ENCODE measurements at places on chromosomes 2 and 18.

DNA sequence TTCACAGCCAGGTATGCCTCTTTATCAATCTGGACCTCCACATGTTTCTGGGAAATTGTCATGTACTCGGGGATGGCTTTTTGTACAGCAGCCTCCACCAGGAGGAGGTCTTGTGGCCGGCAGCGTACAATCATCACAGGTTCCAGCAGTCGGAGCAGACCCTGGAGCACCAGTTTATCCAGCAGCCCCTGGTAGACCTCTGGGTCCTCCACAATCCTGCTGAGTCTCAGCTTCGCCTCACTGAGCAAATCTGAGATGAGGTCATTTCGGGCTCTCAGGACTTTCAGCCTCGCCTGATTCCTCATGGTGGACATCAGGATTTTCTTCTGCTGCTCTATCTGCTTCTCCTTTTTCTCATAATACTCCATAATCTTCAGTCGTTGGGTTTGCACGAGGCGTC is 32.8 kb downstream of the TMEM247 start:
- no peak for DNase-seq

DNA sequence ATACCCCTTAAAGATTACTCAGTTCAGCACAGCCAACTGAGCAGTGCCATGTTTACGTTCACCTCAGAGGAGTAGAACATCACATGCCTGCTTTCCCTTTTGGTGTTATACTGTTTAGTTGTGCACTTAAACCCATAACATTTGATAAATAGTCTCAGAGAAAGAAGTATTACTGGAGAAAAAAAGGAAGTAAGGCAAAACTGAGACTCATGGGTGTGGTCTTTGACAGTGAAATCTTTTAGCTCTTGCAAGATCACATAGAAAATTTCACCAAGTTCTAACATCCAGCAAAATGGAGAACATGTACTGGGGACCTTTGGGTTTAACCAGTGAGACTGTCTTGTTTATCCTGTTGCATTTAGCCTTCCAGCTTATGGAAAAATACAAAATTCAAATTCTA is 5.6 kb downstream of the TANK start:
- DNase-seq: peak; percentile 35

DNA sequence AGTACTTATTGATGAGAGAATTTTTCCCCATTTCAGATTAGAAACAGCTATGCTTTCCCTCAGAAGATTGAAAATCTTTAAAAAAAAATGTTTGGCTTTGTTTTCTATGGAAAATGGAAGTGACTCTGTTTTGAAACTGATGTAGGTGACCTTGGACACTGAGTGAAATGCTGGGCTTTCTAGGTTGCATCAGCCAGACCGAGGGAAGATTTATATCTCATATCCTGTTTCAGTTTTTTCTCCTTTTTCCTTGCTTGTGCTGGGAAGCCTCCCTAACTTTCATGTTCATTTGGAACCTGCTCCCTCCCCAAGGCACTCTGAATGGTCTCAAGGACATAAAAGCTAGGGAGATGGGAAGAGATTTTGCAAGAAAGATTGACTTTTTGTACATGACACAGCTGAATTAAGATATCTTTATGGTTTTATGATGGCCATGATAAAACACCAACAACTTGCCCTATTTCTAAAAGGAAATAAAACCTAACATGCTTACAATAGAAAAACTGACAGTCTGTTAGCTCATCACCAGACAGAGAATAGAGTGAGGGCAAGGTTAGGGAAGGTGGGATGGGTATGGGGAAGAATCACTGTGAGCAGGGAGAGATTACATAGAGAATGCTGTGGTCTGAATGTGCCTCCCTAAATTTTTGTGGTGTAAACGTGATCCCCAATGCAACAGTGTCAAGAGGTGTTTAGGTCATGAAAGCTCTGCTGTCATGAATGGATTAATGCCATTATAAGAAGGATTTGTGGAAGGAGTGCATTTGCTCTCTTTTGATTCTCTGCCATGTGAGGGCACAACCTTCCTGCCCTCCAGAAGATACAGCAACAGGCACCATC is 249.7 kb downstream of the TPGS2 start:
- no peak for DNase-seq

DNA sequence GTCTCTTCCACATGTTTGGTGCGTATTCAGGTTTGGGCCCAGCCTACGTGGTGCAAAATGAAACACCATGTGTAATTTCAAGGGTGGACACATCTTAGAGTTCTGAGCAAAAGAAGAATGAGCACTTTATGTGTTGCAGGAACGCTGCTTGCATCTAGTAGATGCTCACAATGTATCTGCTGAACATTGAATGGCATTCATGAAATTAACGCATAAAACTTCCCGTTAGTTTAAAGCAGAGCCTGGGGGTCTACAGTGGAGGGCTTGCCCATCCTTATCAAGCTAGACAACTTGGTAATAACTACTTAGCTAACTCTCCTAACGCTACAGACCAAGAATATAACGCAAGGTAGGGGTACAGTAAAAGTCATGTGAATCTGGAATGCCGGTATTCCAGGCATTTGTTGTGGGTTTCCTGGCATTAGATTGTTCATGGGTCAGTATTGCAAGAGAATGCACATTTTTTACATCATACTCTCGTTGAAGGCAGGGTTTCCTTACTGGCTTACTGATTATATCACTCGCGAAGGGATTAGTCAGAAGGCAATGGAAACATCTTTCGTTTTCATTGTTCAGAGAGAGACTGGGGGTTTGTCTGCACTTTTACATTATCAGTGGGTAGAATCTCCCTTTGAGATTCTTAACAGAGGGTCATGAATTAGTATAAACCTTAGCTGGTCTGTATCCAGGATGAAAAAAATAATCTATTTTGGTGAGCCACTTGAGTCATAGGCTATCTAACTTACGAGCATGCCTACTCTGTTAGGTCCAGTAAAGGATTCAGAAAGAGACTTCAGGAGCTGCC is 229.5 kb upstream of the EPAS1 start:
- no peak for DNase-seq

- DNase-seq: no peak
Measured at GRCh38 chr2:80610108-80610507, 305.6 kb upstream of the LRRTM1 start.

GRCh38 chr2:226155093-226155875 is 644.3 kb downstream of the IRS1 start:
- no peak for DNase-seq

- no peak for DNase-seq
Measured at GRCh38 chr2:179483131-179483530, 218.5 kb upstream of the SESTD1 start.

DNA sequence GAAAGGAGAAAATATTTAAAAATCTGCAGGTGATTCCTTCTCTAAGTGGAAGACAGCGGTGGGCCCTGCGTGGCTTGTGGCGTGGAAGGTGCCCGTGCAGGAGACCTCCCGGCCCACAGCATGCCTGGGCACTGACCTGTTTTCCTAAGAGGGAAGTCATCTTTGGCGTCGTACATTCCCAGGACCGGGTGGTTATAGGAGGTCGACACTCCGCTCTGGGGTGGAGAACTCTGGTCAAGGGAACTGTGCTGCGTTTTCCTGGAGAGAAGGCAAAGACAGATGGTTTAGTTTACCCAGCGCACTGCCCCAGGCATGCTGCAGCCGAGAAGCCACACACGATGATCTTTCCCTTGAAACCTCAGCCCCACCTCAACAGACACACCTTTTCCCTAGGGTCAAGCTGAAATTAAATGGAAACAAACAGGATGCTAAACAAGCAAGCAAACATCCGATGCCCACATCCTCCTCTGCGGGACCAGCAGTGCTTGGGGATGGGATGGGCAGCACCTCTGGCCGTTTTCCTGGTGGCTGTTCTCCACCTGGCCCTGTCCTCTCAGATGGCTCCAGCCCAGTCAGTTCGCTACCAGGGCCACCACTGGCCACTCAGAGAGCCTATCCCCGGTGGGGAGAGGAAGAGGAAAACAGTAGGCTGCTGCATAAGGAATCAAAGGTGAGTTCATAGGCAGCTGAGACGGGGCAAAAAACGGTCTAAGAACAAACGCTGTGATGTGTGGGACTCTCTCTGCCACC is 244.1 kb downstream of the HDAC4 start:
- DNase-seq: no peak

DNA sequence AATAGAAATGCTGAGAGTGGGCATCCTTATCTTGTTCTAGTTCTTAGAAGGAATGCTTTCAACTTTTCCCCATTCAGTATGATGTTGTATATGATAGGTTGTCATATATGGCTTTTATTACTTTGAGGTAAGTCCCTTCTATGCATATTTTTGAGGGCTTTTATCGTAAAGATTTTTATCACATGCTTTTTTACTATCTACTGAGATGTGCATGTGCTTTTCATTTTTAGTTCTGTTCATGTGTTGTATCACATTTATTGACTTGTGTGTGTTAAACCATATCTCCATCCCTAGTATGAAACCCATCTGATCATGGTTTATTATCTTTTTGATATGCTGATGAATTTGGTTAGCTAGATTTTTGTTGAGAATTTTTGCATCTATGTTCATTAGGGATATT is 1008.8 kb downstream of the CNTNAP5 start:
- no peak for DNase-seq

DNA sequence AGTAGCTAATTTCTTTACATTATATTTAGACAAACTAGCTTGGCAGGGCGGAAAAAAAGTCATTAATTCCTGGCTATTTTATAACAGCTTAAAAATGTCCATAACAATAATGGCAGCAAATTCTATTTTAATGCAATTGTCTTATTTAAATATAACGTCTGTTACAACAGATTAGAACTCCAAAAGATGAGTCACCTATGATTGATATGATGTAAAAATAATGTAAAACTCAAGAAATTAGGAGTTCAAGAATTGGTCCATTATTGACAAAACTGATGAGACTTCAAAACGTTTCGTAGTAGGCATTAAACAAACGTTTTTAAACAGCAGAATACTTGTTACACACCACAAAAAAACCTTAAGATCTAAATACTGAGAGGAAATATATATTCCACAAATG is 2.7 kb downstream of the XPO1 start:
- DNase-seq: no peak

DNA sequence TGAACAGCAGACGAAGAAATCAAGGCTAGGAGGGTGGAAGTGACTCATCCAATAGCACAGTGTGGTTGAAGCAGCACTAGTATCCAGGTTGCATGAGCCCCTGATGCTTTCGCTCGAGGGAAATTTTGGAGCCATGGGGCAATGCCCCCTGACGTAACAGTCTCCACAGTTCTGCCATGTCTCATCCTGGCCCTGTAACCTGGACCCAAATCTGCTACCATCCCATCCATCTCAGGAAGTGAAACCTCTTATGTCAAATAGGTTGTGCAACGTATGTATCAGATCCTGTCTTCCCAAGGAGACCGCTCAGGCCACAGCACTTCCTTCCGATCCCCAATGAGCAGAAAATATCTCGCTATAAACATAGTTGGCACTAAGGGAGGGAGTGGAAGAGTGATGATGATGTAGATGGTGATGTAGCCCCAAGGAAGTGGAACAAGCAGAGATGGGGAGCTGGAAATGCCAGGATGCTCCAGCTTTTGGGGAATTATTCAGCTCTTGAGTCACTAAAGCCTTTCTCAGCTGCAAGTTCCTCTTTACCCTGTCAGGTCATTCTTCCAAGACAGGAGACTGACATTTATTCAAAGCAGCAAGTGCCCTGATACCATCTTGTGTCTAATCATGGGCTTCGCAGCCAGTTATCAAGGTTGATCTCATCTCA is 3.0 kb upstream of the IL1B start:
- peak; percentile 67 for DNase-seq

GRCh38 chr2:70671092-70671675 is 96.8 kb downstream of the ADD2 start:
- DNase-seq: no peak

DNA sequence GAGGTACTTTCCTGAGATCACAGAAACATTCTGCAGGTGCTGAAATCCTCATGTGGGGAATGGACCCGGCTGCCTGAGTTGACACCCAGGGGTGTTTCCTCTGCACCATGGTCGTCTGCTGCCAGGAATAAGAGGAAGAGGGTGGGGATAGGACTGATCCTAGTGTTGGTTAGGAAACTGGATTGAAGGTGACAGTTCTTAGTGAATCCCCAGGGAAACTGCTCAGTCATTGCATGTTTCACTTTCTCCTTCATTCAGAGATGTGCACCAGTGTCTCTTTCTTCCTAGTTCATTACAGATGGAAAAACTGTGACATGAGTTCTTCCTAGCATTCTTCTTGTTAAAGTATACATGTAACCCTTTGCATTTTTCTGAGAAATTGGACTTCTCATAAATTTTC is 294.3 kb downstream of the PTGR3 start:
- no peak for DNase-seq

DNA sequence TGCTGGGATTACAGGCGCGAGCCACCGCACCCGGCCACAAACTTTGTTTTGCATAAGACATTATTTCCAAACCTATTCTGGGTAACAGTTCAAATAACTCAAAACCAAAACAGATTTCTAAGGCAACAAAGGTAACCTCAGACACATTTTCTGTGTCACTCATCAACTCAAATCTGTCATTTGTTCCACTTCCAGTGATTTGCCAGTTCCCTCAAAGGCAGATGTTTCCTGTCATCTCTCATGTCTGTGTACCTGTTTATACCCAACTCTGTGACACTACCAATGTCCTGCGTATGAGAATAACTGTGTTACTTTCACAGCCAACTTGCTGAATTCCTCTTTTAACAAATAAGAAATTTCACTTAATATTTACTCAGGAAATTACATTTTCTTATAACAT is 54.4 kb downstream of the SCN3A start:
- DNase-seq: no peak

- DNase-seq: no peak
Measured at GRCh38 chr2:126406267-126406666, 249.7 kb upstream of the GYPC start.

DNA sequence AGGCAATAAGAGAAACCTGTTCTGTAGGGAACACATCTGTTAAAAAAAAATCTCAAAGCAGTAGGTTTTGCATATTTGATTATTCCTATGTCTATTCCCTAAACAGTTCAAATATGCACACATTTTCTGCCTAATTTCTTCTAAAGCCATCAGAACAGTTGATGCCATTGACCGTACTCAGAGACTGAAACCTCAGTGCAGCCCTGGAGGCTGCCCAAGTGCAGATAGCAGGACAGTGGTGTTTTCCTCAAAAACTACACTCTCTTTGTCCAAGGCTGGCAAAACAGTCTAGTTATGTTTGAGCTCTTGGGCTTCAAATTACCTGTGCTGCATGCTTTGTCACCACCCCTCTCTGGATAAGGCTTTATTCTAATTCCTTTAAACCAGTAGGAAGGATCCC is 23.3 kb upstream of the NFE2L2 start:
- no peak for DNase-seq

DNA sequence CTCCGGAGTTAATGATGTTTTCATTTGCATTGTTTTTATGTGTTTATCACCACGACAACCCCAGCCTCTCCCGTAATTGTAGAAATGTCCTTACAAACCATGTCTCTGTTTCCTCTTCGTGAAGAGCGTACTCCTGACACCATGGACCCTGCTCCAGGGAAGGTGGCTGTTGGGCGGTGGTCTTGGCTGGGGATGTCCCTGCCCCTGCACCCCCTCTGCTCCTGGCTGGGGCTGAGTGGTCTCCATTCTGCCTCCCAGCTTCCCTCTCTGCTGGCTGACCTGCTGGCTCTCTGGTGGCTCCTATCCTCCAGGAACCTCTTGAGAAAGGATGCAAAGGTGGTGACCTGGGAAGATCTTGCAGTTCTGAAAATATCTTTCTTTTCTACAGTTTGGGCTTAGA is 81.1 kb downstream of the ASB1 start:
- DNase-seq: no peak

Measured in KBM-7 (cell line).